Right cardiac atrium (tissue), 5 donors: ENCODE measurements at places on chromosomes 12 and 14. TPM values are rescaled to one million over a fixed set of nuclear protein-coding genes. Genes with fewer than 3 reads are reported as not detected.

ENDOU gene
- total RNA-seq: 0.60 TPM

INHBE gene
- total RNA-seq: not detected

NUBPL gene
- 19.1 TPM for total RNA-seq

USP15 gene
- total RNA-seq: 65.7 TPM

DNA sequence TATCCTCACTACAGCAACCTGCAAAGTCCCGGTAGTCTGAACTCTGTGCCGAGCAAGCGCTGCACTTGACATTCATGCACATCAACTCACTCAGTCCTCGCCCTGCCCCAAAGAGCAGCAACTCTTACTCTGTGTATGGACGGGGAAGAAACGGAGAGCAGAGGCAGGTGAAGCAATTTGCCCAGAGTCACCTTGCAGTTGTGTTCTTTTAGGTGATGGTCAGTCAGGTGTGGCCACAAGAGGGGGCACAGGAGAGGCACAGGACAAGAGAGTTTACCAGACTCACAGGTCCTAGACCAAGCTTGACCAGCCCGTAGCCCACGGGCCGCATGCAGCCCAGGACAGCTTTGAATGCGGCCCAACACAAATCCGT, 39.1 kb downstream of the TSPAN11 start:
- no peak for DNase-seq

- DNase-seq: no peak
These were observed 92.9 kb downstream of the SPTSSA start for GRCh38 chr14:34368971-34369647.

DNA sequence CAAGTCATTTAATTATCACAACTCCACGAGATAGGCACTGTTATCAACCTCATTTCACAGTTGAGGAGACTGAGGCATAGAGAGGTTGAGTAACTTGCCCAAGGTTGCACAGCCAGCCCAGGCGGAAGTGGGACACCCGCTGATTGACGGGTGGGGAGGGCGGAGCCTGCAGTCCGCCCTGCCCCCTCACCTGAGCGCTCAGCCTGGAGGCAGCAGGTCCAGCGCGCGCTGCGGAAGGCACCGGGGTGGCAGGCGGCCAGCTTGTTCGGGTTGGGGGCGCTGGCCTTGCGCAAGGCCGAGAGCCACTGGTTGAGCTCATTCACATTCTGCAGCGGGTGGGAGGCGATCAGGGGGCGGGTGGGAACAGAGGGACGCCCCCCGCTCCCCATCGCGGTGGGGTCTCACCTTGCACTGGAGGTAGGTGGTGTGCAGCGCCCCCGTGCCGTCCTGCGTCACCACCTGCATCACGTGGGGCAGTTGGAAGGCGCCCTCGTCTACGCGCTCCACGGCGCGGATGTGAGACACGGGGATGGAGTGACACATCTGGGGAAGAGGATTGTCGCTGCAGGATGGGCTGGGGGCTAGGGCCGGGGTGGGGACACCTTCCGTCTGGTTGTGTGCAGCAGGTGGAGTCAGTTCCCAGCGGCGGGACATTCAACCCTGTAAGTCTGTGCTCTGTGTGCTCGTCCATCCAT, 31.7 kb downstream of the RASAL1 start:
- no peak for DNase-seq
